ENCODE measurements at places on chromosomes 3 and 15.
A peak's percentile ranks its signal among the peaks of the same experiment; 100 is the strongest.

DNA sequence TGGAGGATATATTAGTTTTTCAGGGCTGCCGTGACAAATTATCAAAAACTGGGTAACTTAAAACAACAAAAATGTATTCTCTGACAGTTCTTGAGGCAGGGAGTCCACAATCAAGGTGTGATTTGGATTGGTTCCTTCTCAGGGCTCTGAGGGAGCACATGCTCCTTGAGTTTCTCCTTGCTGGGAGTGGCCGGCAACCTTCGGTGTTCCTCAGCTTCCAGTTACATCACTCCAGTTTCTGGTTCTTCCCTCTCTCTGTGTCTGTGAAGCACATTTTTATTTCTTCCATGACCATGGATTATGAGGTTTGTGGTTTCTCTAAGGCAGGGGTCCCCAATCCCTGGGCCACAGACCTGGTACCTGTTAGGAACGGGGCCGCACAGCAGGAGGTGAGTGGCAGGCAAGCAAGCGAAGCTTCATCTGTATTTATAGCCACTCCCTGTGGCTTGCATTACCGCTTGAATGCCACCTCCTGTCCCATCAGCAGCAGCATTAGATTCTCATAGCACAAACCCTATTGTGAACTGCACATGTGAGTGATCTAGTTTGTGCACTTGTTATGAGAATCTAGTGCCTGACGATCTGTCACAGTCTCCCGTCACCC lies 24.3 kb downstream of the LRRC28 start:
- no peak for DNase-seq

DNA sequence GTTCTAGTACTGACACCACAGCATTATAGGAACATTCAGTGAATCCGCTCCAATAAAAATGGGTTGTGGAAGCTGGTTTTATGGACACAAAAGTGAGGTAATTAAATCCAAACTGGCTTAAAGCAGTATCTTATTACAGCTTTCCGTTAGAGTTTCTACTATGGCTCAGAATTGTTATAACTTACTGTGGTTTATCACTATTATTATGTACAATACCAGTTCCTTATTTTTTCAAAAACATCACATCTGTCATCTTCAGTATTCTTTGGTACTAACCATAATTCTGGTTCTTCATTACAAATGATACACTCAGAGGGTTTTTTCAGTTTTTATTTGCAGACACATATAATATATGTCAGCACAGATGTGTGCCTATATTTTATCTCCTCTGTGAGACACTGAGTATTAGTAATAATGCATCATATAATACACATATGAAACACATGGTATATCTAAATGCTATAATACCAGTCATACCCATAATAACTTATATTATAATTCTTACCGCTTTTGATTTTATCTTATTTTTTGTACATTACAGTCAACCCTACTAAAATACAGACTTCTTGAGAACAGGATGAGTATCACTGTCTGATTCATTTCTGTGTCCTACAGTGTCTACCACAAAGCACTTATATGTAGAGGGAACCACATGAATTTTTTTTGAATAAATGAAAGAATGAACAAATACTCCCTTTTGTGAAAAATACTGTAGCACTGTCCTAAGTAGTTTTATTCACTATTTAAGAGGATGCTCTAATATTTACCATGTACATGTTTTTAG lies 39.0 kb downstream of the CMSS1 start:
- no peak for DNase-seq

- DNase-seq: peak; percentile 38
Observed at GRCh38 chr15:25829073-25829472, 34.1 kb downstream of the ATP10A start.

DNA sequence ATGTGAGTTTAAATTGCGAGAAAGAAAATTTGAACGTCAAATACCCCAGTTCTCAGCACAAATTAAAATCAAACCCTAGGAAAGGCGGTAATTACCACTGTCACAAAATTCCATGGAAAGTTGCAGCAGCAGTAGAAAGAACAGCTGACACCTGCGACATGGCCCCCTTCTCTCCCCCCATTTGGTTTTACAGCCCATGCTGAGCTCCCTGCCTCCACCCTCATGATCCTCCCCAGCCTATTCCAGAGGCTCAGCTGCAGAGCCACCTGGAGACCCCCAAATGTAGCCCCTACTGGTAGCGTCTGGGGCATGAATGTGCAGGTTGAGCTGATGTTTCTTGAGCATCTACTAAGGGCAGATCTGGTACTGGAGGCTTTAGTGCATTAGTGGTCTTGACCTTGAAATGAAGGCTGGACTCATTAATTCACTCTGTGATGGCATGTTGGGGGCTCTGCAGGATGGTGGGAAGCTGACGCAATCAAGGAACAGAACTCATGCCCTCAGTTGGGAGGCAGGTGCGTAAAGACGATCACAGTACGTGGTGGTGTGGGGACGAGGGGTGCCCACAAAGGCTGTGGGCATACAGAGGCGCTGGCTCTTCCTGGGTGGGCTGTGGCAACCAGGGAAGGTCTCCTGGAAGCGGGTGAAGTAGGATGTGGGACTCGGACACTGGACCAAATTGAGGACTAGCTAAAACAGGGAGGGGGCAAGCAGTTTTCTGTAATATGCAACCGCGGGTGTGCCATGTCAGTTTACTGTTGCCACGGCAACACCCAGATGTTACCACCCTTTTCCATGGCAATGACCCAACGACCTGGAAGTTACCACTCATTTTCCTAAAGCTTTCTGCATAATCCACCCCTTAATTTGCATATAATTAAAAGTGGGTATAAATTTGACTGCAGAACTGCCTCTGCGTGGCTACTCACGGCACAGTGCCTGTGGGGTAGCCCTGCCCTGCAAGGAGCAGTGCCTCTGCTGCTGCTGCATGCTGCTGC lies 39.8 kb downstream of the PRKCD start:
- DNase-seq: no peak

- DNase-seq: no peak
Observed at GRCh38 chr3:63029326-63029725, 154.1 kb upstream of the CADPS start.

DNA sequence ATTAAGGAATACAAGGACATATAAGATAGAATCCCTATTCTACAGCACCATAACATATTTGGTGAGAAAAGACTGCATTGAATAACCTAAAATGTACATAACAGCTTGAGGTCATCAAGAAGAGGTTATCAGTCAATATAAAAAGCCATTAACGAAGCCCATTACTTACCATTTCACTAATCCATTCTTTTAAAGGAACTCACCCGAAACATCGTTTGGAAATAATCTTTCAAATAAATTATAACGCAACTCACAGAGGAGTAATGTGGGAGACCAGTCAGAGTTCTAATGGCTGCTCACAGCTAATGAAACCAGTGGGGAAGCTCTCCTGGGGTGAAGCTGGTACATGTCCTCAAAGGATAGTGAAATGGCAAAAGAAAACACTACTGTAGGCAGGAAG lies 188.4 kb downstream of the TBC1D5 start:
- no peak for DNase-seq

DNA sequence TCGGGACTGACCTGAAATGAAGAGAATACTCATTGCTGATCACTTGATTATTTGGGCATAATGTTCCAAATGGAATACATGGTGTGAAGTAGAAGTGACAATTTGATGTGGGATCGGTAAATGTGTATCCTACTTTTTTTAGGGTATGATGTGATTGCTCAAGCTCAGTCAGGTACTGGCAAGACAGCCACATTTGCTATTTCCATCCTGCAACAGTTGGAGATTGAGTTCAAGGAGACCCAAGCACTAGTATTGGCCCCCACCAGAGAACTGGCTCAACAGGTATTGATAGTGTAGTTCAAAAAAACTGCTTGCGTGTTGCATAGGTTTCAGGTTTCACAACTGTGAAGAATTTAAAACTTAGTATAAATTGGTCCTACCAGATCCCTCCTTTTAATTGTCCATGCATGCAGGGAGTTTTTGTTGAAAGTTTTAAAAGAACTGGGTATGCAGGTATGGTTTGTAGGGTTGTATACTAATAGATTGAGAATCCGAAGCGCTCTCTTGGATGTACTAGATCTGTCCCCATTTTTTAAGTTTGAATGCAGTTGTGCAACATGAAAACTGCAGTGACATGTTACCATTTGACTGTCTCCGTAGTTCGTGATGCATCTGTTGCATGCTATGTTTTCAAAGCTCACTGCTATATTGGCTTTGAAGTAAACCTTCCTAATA lies 1.6 kb downstream of the EIF4A2 start:
- DNase-seq: no peak

- no peak for DNase-seq
Observed at GRCh38 chr15:66982250-66982649, 83.2 kb upstream of the SMAD3 start.

DNA sequence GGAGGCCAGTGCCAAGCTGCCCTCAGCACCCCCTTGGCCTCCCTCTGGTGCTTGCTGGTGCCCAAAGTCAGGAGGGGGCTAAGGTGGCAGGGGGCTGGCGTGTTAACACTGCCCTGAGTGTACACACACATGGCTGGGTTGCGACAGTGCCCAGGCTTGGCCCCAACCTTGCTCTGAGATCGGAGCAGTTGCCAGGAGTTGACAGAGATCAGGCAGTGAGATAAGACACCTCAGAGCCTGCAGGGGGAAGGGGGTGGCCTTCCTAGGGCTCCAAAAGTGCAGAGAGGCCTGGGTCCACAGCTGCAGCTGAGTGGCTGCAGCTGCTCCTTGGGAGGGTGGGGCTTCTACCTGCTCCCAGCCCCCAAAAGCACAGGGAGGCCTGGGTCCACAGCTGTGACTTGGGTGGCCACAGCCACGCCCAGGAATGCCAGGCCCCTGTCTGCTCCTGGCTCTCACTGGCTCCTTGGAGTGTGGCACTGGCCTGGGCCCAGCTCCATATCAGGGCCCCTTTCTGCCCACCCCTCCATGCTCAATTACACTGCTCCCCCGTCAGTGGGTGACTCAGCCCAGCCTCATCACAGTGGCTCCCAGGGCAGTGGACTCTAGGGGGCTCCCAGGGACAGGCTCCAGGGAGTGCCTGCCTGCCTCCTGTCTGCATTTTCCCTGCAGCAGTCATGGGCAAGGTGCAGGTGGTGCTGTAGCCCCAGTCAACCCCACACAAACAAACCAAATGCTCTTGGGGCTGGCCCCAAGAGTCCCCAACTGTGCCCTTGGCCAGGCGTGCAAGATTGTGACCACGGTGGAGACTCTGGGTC lies 56.4 kb upstream of the C15orf39 start:
- no peak for DNase-seq

DNA sequence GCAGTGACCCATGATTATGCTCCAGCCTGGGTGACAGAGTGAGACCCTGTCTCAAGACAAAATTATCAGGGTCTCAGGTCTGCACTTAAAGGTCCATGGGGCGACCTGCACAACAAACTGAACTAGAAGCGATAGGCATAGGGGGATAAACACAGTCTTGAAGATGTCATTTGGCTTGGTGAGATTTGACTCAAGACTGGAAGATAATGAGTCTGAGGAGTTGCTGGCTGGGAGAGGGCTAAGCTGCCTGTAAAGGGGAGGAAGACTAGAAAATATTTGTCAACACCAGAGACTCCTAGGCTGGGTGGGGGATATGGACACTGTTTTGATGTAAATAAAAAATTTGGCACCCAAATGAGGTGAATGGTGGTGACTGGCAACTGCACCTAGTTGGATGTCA lies 19.8 kb downstream of the GHRL start:
- DNase-seq: no peak

DNA sequence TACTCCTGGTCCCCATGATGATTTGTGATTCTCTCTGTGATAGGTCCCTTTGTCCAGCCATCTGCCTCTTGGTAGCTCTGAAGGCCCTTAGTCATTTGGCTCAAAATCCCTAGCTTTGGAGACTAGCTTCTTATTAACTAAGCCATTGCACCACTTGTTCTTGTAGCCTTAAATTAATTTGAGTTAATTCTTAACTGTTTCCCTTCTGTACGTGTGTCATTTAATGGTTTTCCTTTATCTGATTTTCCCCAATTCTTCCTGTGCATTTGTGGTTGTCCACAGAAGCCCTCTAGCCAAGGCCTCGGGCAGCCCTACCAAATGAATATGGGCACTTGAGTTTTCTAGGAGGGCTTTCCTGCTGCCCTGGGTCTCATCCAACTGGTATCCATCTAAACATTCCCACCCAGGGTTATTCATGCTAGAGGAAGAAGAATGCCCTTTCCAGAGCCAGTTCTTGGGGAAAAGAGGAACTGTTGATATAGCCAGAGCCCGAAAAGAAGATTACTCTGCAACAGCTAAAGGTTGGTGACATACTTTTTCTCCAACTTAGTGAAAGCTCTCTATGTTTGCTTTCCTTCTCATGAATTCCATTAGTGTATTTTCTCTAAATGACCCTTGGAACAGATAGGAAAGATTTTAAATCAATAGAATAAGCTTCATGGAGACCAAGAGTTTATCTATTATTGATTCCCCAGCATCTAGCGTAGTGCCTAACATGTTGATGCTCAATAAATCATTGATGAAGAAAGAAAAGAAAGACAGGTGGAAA lies 44.2 kb upstream of the ZBTB38 start:
- no peak for DNase-seq

GRCh38 chr3:130990282-130990681 lies 36.3 kb downstream of the ASTE1 start:
- no peak for DNase-seq

- DNase-seq: peak; percentile 53
Observed at GRCh38 chr3:126212620-126213378, 32.4 kb upstream of the ALDH1L1 start.

All from suppressor macrophage treated with lipopolysaccharide for 1 hour (primary cell).